ENCODE measurements at places on chromosomes 5 and 9.

DNA sequence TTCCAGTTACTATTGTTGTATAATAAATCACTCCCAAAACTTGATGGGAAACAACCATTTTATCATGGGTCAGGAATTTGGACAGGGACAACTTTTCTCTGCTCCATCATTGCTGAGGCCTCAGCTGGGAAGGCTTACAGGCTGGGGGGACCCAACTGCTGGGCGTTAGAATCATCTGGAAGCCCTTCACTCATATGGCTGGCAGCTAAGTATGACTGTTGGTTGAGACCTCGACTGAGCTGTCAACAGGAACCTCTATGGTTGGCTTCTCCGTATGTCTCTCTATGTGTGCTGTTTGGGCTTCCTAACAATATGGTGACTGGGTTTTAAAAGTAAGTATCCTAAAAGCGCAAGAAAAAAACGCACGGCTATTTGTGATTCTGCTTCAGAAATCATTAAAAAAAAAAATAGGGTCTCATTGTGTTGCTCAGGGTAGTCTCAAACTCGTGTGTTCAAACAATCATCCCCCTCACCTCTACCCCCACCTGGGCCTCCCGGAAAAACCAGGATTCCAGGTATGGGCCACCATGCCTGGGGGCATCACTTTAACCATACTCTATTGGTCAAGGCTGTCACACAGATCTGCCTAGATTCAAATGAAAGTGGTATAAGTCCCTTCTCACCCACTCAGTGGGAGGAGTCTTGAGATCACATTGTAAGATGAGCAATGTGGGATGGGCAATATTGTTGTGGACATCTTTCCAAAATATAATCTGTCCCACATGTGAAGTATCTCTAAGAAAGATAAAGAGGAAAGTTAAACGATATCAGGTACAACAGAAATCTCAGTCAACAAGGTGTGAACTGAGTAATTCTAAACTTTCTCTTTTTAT is 15.2 kb downstream of the FNBP1 start:
- no peak for DNase-seq

DNA sequence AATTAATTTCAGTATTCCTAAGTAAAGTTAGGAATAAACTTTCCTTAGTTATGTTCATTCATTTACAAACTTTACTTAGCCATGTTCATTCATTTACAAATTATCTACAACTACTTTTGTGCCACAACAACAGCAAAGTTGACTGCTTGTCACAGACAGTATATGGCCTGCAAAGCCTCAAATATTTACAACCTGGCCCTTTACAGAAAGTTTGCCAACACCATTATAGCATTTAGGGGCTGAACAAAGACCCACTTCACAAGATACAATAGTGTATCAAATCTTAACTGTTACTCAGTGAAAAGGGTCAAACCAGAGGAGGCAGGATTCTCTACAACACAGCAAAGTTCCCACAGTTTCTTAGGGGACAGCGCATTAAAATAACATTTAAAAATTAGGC is 9.7 kb upstream of the OTULINL start:
- no peak for DNase-seq

GRCh38 chr9:79382458-79382857 is 189.3 kb upstream of the TLE4 start:
- DNase-seq: no peak

GRCh38 chr5:179311581-179311980 is 33.7 kb downstream of the ADAMTS2 start:
- DNase-seq: no peak

- no peak for DNase-seq
Measured at GRCh38 chr5:139574641-139575312, 13.6 kb downstream of the UBE2D2 start.

DNA sequence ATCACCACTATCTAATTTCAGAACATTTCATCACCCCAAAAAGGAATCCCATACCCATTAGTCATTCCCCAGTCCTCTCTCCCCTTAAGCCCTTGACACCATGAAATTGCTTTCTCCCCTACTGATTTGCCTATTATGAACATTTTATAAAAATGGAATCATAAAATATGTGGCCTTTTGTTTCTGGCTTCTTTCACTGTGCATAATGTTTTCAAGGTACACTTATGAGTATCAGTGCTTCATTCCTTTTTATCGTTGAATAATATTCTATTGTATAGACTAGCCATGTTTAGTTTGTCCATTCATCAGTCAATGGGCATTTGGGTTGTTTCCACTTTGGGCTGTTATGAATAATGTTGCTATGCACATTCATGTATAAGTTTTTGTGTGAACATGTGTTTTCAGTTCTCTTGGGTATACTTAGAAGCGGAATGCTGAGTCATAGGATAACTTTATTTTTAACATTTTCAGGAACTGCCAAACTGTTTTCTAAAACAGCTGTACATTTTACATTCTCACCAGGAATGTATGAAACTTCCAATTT is 40.4 kb upstream of the FGF1 start:
- no peak for DNase-seq

- no peak for DNase-seq
Measured at GRCh38 chr5:14151416-14151815, 8.3 kb downstream of the TRIO start.

GRCh38 chr5:91186101-91186500 is 197.0 kb downstream of the ARRDC3 start:
- DNase-seq: no peak
